ENCODE measurements at places on chromosomes 1 and 21.

GRCh38 chr1:221276896-221277409 lies 397.7 kb downstream of the HLX start:
- DNase-seq = no peak

DNA sequence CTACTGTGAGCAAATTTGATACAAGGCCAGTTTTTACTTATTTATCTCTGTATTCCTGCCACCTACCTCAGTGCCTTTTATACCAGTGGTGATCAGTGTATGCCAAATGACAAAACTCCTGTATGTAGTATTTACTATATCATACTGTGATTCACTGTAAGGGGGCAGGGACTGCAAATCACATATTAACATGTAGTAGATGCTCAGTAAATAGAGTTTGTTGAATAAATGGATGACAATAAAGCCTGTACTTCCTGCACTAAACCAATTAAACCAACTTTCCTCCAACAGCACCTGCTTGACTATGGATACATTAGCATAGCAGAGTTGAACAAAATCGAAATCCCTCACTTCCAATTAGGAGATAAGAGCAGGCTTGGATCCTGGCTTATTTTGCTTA lies 73.3 kb upstream of the C1orf87 start:
- no peak for DNase-seq

DNA sequence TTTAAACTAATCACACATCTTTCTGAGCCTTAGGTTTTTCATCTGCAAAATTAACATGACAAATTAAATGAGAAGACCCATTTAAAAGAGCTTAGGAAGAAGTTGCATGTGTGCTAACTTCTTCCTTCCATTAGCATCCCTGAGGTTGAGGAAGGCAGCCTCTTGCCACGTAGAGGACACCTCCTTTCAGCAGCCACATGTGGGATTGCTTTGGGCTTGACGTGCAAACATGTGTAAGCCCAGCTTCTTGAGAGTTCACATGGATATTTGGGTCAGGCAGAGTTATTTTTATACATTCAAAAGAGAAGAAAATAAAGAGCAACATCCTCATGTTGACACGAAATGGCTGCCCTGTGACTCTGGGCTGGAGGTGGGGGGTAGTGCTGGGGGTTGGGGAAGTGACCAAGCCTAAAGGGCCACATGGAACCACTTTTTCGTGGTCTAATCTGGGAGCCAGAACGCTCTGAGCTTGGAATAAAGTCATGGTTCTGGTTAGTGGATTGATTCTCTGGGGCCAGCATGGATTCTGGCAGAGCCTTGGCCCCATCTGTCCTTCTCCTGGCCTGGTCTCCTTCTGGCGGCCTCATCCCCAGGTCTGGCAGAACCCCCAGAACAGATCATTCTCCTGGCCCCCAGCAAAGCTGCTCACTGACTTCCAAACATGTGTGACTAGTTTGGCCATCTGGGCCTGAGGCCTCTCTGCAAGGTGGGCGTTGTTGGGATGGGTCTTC lies 137.1 kb upstream of the USP24 start:
- no peak for DNase-seq

- no peak for DNase-seq
These were observed 23.2 kb downstream of the ATP8B2 start for GRCh38 chr1:154348429-154349076.

DNA sequence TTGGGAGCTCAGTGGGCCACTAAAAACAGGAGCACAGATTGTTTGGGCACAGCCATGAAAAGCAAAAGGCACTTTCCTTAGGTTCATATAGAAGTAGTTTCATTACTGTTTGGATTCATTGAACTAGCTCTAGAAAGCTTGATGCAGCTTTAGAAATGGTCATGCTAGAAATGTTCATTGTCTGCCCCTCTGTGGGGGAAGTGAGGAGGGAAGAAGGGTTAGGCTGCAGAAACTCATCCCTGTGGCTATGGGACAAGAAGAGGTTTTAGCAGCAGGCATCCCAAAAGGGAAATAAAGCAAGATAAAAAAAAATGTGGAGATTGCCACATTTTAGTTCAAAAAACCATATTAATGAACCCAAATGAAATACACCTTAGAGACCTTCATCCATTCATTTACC lies 359.6 kb upstream of the PTBP2 start:
- DNase-seq = no peak

DNA sequence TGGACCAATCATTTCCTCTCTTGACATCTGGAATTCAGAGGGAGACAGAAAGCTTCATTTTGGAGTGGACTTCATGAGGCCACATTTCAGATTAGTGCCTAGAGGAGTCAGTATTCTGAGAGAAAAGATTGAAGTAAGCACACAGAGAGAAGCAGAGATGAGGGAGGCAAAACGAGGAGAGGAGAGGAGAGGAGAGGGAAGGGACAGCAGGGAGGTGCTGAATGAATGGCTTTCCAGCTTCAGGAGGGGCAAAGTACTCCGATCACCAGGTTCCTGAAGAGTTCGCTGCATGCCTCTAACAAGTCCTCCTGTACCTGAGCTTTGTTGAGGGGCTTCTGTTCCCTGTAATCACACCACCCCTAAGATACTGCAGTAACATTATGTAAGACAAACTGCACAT lies 76.0 kb downstream of the NRIP1 start:
- DNase-seq = no peak

DNA sequence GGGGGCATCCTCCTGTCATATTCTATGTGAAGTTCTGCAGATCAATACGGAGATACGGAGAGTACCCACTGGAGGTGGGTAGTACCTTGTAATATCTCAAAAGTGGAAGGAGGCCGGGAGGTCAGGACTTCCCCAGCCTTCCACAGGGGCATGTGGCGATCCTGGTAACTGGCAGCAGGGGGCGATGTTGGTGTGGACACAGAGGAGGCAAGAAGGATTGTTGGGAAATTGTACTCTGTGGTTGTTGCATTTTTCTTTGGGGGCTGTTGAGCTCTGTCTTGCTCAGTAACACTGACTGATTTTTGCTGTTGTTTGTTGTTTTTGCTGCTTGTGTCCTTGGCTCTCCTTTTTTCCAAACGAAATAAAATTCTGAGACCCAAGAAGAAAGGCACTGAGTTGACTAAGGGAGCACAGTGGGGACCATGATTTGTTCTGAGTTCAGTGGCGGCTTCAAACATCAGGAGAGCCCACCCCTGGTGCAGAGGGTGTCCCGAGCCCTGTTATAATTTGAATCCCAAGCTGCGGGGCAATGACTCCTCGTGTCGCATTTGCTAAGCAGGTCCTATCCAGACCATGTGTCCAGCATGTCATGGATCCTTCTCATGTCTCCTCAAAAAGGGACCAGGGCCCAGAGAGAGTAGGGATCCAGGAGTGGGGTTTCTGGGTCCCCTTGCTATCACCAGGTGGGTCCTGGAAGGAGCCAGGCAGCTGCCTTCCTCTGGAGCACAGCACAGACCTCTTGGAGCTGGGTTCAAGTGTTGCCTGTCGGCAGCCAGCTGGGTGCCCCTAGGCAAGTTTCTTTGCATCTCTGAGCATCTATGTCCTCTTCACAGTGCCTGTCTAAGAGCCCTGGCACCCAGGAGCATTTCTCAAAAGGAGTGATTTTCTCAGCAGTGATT lies 22.8 kb downstream of the LHX4 start:
- peak; percentile 27 for DNase-seq

- DNase-seq = no peak
These were observed 16.6 kb downstream of the ANGPTL3 start for GRCh38 chr1:62613890-62614289.

DNA sequence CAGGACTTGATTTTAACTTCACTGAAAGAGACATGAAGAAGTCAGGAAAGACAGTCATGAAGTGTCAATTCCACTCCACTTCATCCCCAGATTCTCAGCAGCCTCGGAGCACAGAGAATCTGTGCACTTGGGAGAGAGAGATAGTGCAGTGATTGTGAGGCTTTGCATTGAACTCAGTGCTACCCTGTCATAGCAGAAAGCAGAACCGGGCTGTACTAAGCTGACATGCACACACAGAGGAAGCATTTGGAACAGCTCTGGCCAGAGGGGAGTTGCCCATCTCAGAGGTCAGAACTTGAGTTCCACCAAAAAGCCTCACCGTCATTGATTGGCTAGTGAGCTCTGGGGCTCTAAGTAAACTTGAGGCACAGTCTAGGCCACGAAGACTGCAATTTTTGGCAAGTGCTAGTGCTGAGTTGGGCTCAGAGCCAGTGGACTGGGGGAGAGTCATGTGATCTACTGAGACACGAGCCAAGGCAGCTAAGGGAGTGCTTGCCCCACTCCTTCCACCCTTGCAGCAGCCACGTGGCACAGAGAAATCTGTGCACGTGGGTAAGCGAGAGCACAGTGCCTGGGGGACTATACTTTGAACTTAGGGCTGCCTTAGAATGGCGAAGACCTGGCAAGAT lies 810.2 kb upstream of the ADAMTS5 start:
- DNase-seq = no peak

- no peak for DNase-seq
These were observed 33.8 kb upstream of the SLC45A1 start for GRCh38 chr1:8284127-8284526.

DNA sequence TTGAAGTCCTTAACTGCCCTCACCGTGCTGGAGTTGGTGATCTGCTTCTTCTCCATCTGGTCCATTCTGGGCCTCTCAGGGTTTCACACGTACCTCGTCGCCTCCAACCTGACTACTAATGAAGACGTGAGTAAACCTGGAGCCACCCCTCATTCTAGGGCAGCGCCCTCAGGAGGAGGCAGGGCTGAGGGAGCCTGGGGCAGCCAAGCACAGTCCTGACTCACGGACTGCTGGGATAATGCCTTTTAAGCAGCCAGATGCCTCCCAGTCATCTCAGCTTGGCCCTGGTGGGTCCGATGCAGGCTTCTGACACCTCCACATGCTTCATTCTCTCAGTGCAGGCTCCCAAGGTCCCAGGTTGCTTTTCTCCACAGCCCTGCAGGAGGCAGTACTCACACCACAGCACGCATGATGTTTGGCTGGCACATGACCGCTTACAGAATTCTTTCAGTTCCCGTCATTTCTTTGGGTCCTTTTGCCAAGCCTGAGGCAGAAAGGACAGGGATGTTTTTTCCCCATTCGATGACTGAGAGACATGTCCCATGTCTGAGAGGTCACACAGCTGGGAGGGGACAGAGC lies 11.8 kb upstream of the SFN start:
- no peak for DNase-seq

- DNase-seq = no peak
These were observed 5.5 kb upstream of the STX6 start for GRCh38 chr1:181028196-181028595.

GRCh38 chr1:159915571-159916241 lies 9.6 kb downstream of the TAGLN2 start:
- no peak for DNase-seq

DNA sequence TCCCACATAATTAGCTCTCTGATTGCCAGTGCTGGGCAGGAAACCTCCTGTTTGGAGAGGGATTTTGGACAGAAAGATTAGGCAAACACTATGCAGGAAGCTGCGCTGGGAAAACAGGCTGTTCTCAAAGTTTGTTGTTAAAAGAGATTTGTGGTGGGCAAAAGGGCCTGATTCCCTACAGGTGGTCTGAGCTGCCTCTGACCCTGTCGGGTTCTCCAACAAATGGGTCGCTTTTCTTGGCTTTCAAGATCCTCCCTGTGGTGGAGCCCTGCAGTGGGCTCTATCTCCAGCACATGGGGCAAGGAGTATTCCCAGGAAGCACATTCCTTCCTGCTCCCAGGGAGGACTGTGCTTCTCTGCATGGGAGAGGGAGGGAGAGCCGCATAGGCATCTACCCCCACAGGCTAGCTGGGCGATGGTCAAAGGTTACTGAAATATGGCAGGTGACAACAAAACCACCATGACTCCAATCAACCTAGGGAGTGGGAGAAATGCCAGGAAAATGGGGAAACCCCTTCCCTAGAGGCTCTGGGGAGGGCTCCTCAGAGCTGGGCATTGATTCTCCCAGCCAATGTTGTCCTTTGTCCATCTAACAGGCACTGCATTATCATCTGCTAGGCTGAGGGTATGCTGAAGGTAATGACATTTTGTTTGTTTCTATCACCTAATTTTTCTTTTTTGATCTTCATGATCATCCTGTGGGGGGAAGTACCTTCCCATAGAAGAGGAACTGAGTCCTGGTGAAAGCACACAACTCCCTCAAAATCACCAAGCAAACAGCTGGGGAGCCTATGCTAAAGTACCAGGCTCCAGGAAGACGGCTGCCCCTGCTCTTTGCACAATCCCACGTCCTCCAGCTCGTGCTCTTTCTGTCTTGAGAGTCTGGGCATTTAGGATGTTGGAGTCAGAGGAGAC lies 85.3 kb downstream of the PLXNA2 start:
- DNase-seq = no peak

DNA sequence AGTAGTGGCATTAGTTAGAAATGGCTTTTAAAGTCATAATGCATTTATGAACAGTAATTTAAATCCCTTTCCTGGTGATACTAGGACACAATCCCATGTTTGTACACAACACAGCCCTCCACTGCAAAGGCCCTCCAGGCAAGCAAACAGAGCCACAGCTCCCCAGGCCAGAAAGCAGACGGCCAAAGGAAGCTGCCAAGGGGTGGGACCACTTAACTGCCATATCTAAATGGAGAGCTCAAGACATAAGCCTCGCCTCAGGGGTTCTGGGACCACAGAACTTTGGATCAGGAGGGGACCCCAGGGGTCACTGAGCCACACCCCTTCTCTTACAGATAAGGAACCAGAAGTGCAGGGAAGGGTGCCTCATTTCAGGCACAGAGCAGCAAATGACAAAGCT lies 189.7 kb downstream of the KCNH1 start:
- no peak for DNase-seq

DNA sequence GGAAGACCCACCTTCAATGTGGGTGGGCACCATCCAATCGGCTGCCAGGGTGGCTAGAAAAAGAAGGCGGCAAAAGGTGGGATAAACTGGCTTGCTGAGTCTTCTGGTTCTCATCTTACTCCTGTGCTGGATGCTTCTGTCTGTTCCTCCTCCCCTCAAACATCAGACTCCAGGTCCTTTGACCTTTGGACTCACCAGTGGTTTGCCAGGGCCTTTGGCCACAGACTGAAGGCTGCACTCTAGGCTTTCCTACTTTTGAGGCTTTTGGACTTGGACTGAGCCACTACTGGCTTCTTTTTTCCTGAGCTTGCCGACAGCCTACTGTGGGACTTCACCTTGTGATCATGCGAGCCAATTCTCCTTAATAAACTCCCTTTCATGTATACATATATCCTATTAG lies 55.9 kb downstream of the VCAM1 start:
- DNase-seq = no peak

- no peak for DNase-seq
These were observed 93.6 kb downstream of the OLFML2B start for GRCh38 chr1:161930064-161930463.

- DNase-seq = no peak
These were observed 3.9 kb downstream of the S100B start for GRCh38 chr21:46600978-46601377.

GRCh38 chr1:30411206-30411605 lies 312.2 kb downstream of the MATN1 start:
- DNase-seq = no peak

GRCh38 chr1:51131185-51131584 lies 29.2 kb downstream of the C1orf185 start:
- DNase-seq = no peak

GRCh38 chr21:34884346-34884929 lies 164.7 kb downstream of the RUNX1 start:
- no peak for DNase-seq

DNA sequence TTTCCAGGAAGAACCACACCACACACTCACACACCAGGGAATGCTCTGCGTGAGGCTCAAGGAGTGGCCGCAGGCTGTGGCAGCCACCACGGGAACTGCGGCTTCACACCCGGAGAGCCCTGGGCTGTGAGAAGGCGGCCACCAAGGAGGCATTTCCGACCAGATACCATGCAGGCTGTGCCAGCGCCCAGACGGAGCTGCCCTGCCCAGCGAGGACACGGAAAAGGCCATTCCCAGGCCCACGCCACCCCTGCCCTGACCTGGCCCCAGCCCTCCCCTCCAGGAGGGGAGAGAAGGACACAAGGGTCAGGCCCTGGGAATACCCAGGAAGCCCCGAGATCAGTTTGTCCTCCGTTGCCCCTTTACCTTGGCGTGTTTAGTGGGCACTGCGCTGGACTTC lies 119.3 kb downstream of the NPHP4 start:
- DNase-seq = no peak

All from stimulated activated CD8-positive, alpha-beta memory T cell treated with anti-CD3 and anti-CD28 coated beads, Interleukin-4, amount 100 ng/mL, for 4 hours (primary cell).